Anterior cingulate cortex (tissue), 58 donors: ENCODE measurements at places on chromosomes 4 and X.

DNA sequence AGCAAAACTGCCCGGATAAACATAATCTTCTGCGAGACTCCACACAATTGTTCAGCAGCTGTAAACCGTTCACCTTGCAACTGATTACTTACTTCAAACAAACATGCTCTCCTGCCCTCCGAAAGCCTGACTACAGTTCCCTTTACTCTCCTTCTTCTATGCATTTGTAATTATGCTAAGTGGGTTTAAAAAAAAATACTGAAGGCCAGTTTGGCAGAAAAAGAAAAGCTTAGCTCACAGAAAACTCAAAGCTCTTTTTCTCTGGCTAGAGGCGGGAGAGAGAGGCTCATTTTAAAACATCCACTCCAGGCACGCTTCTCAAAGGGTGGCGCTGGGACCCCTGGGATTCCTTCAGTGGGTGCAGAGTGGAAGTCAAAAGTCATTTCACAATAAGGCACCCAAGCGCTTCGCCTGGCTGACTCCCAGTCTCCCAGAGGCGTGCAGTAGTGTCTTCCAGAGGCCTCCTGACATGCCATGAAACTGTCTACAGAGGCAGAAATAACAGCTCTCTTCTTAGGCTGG is 1.9 kb downstream of the DHRSX start:
- no peak for DNase-seq

GRCh38 chr4:88753658-88754571 is 56.3 kb upstream of the NAP1L5 start:
- DNase-seq = no peak

GRCh38 chrX:23287191-23287725 is 47.4 kb upstream of the PTCHD1 start:
- DNase-seq = no peak

GRCh38 chr4:74370912-74371311 is 6.0 kb downstream of the EREG start:
- no peak for DNase-seq

DNA sequence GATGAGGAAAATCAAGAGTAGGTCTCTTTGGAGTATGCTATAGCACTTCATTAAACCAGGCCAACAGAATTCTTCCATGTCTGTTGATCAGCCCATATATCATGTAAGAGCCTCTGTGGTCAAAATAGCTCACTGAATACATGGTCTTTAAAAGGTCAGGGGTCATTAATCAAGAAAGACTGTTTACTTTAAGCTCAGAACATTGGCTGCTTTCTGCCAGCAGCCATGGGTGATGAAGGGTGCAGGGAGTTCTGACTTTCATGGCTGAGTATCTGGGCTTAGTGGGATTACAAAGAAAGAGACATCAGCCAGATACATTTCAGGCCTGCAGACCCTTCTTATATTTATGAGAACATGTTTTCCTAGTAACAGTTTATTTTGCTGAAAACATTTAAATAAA is 7.1 kb upstream of the C4orf54 start:
- no peak for DNase-seq

DNA sequence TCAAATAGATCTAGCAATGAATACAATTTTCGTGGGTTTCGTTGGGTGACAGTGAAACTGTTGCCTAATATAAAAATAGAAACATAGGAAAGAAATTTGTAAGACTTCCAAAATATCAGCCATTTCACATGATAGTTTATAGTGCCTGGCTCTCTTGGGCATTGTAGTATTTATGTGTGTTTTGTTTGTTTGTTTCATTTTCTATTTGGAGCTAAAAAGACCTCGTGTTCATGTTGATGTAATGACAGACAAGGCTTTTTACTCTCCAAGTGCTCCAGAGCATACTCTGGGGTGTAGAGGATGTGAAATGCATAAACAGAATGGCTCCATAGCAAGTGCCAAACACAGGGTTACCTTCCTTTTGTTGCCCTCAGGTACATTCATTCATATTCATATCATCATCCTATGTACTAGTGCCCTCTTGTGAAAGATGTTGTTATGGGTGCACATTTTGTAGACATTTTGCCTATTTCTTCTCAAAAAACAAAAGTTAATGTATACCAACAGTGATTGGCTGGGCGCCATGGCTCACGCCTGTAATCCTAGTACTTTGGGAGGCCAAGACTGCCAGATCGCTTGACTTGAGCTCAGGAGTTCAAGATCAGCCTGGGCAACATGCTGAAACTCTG is 100.7 kb upstream of the AMOT start:
- no peak for DNase-seq

GRCh38 chr4:141041021-141041476 is 92.2 kb downstream of the RNF150 start:
- no peak for DNase-seq
